Stimulated activated CD4-positive, alpha-beta T cell treated with anti-CD3 and anti-CD28 coated beads, Interleukin-1b, Interleukin-23, amount 100 ng/mL, for 48 hours (primary cell): ENCODE measurements at places on chromosomes 2 and 18.

DNA sequence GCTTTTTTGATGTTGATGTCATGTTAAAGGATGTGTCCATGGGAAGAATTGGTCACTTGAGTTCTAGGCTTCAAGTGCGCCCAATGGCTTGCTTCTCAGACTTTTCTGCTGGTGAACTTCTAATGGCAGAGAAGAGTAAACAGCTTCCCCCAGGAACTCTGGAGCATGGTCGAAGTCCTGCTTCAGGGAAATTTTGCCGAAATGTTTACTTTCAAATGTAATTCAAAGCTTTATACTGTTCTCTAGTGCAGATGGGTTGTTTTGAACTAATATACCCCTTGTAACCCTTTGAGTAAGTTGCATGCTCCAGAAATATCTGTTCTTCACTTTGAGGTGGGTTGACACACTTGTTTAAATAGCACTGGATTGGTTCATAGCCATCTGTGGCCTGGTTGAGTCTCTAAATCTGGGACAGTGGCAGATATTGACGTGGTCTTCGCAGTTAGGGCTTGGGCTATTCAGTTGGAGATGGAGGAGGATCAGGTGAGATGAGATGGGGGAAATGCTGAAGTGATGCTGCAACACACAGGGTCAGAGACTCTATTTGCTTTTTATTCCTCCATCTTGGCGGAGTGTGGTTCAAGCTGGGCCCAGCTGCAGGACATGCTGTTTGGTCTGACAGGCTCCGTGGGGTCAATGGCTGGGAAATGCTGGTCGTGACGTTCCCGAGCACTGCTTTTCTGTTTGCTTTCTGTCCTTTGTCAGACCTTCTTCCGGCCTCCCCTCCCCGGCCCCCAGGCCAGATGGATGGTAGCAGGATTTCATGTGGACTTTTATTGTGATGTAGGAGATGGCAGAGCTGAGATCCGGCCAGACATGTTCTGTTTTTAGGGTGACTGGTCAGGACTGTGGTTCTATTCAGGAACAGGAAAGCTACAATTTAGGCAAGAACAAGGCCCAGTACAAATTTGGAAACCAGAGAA is 35.9 kb downstream of the MYO1B start:
- no peak for DNase-seq

- no peak for DNase-seq
Measured at GRCh38 chr18:34718610-34719009, 8.5 kb downstream of the DTNA start.

GRCh38 chr2:46422717-46423394 is 56.5 kb upstream of the TMEM247 start:
- no peak for DNase-seq

GRCh38 chr2:64391424-64391823 is 62.5 kb upstream of the LGALSL start:
- no peak for DNase-seq

DNA sequence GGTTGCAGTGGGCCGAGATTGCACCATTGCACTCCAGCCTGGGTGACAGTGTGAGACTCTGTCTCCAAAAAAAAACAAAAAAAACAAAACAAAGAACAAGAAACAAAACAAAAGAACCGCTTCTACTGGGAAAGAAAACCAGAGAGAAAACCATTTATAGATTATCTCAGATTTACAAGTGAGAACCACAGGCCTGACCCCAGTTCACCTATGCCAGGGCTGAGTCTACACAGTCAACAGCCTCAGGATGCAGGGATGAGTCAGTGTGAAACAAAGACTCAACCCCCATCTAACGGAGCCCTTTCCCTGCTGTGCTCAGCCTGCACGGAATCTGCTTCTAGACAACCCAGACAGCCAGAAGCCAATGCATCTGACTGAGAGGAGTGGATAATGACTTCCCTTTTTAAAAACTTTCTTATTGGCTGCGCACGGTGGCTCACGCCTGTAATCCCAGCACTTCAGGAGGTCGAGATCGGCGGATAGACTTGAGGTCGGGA is 25.5 kb upstream of the YWHAQ start:
- DNase-seq = peak; percentile 84

DNA sequence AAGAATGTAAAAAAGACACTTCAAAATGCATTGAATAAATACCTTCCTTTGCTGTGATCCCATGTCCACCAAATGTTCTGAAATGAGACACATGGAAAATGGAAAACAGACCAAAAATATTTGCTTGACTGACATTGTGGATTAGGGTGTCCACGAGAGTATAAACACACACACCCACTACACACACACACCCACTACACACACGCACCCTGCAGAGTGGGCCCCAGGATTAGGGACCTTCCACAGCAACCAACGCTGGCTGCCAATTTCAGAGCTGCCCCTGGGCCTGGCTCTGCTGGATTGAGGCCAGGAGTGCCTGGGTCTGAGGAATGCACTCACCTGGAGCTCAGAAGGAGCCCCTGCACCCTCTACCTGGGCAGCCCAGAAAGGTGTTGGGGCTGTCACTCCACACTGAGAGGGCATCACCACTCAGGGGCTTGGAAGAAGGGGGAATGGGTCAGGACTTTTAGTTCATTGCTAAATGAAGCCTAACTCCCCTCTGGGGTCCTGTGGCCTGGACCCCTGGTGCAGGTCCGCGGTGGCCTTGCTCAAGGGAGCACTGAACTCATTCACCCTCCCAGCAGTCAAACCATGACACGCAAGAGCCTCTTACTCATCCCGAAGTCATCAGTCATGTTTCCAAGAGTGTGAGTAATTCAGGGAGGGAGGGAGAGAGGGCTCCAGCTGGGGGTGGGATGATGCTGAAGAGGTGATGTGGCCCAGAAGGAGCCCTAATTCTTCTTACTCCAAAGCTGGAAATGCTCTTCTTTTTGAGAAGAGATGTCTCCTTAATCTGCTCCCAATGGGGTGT is 50.2 kb upstream of the PLB1 start:
- peak; percentile 80 for DNase-seq

GRCh38 chr2:38615237-38615636 is 12.5 kb upstream of the HNRNPLL start:
- DNase-seq = no peak

- DNase-seq = no peak
Measured at GRCh38 chr2:117692001-117692763, 122.3 kb upstream of the DDX18 start.

- no peak for DNase-seq
Measured at GRCh38 chr2:180291552-180292421, 284.7 kb upstream of the CWC22 start.

GRCh38 chr2:28339516-28340175 is 53.0 kb upstream of the FOSL2 start:
- DNase-seq = no peak

- DNase-seq = peak; percentile 67
Measured at GRCh38 chr2:71071681-71072398, 3.4 kb downstream of the NAGK start.

DNA sequence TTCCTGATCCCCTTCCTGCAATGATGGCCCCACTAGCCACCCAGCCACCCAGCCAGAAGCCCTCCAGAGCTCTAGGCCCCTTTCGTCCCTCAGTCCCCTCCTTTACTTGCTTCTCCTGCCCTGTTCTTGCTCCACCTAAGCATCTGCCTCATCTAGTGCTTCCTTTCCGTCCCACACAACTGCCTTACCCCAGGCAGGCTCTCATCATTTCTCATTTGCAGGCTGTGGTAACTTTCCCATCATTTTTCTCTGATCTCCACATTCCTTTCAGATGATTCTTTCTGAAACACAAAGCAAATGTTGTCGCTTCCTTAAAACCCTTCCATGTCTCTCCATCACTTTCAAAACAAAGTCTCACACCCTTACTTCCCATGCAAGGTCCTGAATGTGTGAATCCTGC is 459.8 kb downstream of the METTL4 start:
- DNase-seq = no peak

- DNase-seq = peak; percentile 4
Measured at GRCh38 chr2:159968279-159968900, 94.0 kb downstream of the PLA2R1 start.

DNA sequence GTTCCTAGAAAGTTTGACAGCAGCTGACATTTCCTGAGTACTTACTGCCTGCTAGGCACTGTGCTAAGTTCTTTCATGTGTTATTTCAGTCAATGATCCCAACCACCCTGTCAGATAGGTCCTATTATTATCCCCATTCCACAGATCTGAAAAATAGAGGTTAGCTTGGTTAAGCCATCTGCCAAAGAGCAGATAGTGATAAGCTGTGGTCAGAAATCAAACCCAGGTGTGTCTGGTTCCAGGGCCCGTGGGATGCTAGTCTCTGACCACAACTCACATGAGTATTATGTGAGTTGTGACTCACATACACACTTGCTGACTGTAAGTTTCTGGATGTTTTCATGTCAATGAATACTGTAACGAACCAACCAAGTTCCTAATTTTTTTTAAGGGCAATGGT is 132.0 kb upstream of the APCDD1 start:
- no peak for DNase-seq

GRCh38 chr18:44805643-44806042 is 125.0 kb downstream of the SETBP1 start:
- DNase-seq = no peak

DNA sequence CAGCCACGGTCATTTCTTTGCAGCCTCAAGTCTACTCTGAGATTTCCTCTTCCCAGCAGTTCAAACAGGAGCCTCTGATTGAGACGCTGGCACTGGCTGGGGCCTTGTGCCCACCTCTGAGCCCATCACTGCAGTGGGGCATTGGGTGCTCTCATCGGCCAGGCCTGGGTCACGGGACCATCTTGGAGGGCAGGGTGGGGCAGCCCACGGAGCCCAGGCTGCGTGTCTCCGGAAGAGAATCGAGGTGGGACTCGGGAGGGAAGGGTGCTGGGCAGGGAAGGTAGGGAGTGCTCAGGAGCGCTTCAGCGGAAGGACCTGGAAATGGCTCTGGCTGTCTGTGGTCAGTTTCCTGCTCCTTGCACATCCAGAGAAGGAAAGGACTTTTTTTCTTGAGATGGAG is 82.4 kb downstream of the RTP5 start:
- DNase-seq = no peak

DNA sequence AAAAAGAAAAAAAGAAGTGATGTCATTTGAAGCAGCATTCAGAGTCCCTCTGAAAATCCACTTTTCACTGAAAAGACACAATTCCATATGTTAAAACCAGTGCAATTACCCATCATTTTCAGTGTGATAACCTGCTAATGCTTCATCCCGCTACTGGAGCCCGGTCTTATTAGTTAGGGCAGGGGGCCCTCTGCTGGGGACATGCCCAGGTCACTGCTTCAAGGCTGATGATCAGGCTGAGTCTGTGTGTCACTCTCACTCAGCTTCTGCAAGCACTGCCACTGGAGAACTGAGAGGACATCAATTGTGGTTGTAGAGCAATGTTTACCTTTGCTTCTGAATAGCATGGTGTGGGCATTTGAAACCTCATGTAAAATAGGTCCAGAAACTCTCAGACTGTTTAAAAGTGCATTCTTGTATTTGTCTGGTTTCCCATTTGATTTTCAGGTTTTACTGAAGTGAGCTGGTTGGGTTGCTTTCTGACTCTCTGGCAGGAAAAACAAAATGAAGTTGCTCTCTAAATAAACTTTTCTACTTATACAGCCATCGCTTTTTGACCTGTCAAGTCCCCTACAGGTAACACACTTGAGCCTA is 49.2 kb upstream of the NXPH2 start:
- peak; percentile 25 for DNase-seq

- DNase-seq = no peak
Measured at GRCh38 chr2:25050128-25050527, 8.3 kb downstream of the EFR3B start.

DNA sequence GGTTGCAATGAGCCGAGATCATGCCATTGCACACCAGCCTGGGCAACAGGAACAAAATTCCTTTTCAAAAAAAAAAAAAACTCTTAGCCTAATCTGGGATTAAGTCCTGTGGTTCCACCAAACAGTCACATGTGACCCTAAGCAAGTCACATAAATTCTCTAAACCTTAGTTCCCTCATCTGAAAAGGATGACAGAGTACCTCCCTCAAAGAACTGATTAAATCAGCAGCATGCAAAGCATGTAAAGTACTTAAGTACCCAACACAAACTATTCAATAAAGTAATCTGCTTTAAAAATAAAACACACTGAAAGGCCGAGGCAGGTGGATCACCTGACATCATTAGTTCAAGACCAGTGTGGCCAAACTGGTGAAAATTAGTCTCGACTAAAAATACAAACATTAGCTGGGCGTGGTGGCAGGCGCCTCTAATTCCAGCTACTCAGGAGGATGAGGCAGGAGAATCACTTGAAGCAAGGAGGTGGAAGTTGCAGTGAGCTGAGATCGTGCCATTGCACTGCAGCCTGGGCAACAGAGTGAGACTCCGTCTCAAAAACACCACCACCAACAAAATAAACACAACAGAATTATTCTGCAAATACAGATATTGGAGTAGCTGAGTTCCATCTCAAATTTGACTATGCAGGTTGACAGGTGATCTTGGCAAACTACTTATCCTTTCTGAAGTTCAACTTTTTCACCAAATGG is 7.0 kb downstream of the USP34 start:
- DNase-seq = no peak

DNA sequence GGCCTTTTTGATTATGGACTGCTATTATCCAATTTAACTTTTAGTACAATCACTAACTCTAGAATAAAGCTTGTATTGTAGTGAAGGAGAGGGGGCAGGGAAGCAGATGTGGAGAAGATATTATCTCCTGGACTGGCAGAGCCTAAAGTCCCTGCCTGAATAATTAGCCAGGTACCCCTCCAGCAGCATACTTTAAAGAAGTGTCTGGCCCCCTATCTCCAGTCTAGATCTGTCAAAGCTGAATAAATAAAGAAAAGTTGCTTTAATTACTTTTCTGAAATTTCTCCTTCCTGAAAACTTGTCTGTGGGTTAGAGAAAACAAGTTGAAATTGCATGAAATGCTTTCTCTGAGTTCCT is 258.2 kb downstream of the SLC8A1 start:
- DNase-seq = no peak

GRCh38 chr18:68766433-68766832 is 31.4 kb upstream of the CCDC102B start:
- DNase-seq = no peak

DNA sequence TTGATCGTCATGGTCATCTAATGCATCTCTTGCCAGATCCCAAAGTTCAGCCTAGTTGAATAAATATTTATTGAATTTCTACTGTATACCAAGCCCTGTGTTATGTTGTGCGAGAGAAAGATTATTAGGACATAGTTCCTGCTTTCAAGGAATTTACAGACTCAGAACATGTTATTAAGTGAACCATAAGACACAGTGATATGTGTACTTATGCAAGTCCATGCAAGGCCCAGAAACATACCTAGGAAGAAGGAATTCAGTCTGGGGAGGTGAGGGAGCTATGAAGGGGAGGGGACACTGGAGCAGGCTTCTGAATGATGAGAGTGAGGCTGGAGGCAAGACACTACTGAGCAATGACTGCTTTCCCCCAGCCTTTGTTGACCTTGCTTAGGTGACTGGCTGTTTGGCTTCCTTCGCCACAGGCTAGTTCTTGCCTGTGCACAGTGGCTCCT is 81.4 kb downstream of the ACAA2 start:
- DNase-seq = no peak
